ENCODE measurements at places on chromosomes 7 and 10.

DNA sequence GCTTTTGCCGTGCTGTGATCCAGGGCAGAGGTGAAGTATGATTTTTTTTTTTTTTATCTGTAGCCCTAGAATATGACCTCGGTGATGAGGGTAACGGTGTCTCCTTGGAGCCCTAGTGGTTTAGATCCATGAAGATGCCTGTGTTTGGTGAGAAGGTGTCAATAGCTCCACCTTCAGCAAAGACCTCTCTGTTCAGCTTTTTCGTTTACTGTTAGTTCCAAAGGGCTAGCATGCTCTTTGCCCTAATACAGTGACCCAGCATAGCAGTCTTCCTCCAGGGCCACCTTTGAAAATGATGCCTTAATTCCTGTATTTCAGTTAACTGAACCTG, 746 bp upstream of the MRPS16 start:
- peak overlapping the region; percentile 88 for H3K27ac ChIP-seq
- DNase-seq: no peak
- H3K4me1 ChIP-seq: peaks cover under 1% of the 10 kb centered on the region

GRCh38 chr7:124263232-124263827, 230.5 kb upstream of the TMEM229A start:
- H3K36me3 ChIP-seq: no peaks in the 10 kb centered on the region
- 0 out of 2 replicates have a peak, but pooled peaks cover 4% of the 10 kb centered on the region for H3K27me3 ChIP-seq
- no peak overlapping the region for H3K27ac ChIP-seq
- H3K4me3 ChIP-seq: no peak overlapping the region
- no peak for DNase-seq
- no peaks in the 10 kb centered on the region for H3K4me1 ChIP-seq

GRCh38 chr7:99024066-99024465, 119.8 kb downstream of the SMURF1 start:
- H3K27ac ChIP-seq: no peak overlapping the region
- H3K4me3 ChIP-seq: no peak overlapping the region

GRCh38 chr7:1843271-1843861, 173.3 kb downstream of the ELFN1 start:
- peaks cover 27% of the 10 kb centered on the region for H3K4me1 ChIP-seq
- peak; percentile 86 for DNase-seq
- H3K36me3 ChIP-seq: no peaks in the 10 kb centered on the region
- no peaks in the 10 kb centered on the region for H3K27me3 ChIP-seq

DNA sequence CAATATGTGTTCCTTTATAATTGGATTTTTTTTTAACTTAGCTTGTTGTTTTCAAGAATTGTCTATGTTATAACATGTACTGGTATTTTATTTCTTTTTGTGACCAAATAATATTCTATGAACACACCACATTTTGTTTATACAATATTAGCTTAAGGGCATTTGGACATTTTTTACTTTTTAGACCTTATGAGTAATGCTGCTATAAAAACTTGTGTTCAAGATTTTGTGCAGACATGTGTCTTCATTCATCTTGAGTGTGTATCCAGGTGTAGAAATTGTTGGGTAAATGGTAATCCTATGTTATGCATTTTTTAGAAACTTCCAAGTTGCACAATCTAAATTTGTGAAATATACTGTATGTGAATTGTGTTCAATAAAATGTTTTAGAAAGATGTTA, 936.7 kb downstream of the CCSER2 start:
- H3K36me3 ChIP-seq: no peaks in the 10 kb centered on the region
- no peak overlapping the region for H3K27ac ChIP-seq
- H3K27me3 ChIP-seq: no peaks in the 10 kb centered on the region
- no peak overlapping the region for H3K4me3 ChIP-seq
- no peak for DNase-seq

GRCh38 chr10:97898429-97898828, 48.8 kb downstream of the GOLGA7B start:
- DNase-seq: no peak
- peaks cover 18% of the 10 kb centered on the region for H3K27me3 ChIP-seq
- H3K4me3 ChIP-seq: no peak overlapping the region
- no peaks in the 10 kb centered on the region for H3K36me3 ChIP-seq
- H3K27ac ChIP-seq: no peak overlapping the region

GRCh38 chr7:44891372-44891771, 6.0 kb upstream of the PURB start:
- H3K4me3 ChIP-seq: no peak overlapping the region
- peaks cover 94% of the 10 kb centered on the region for H3K4me1 ChIP-seq
- peak; percentile 15 for DNase-seq
- H3K36me3 ChIP-seq: no peaks in the 10 kb centered on the region
- H3K27me3 ChIP-seq: no peaks in the 10 kb centered on the region

DNA sequence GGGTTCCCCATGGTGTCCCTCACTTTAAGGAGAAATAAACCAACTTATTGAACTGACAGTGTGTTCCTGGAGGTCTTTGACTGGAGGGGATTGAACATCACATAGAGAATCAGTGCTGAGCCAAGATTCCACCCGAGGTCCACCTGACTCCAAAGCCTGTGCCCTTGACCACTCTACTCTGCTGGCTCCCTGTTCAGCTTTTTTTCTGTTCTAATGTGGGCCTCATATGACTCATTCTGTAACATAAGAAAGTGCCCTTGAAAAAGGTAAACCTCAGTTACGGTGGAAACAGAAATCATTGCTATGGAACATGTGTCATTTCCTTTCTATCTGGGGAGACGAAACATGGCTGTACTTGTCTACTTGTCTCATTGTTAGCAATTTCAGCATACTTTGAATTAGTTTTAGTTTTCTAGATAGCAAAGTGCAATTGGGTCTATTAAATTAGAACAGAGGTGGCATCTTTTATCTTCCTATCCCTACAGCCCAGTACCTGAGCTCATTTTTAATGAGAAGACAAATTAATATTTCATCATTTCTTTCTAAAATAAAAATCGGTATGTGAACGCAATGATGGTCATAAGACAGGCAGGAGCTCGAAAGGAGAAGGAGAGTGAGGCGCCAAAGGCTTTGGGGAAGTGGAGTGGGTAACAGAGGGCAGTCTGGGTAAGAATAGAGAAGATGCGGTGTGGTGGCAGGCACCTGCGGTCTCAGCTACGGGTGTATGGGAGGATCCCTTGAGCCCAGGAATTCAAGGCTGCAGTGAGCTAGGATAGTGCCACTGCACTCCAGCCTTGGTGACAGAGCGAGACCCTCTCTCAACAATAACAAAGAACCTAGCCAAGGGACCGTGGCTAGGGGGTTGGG, 1.5 kb downstream of the GSDME start:
- H3K4me3 ChIP-seq: peak overlapping the region; percentile 78
- H3K36me3 ChIP-seq: no peaks in the 10 kb centered on the region
- no peaks in the 10 kb centered on the region for H3K27me3 ChIP-seq
- DNase-seq: peak; percentile 23
- H3K4me1 ChIP-seq: peaks cover 17% of the 10 kb centered on the region

- no peaks in the 10 kb centered on the region for H3K36me3 ChIP-seq
- H3K27ac ChIP-seq: no peak overlapping the region
- no peaks in the 10 kb centered on the region for H3K27me3 ChIP-seq
- DNase-seq: no peak
Measured at GRCh38 chr7:122532406-122533269, 166.3 kb downstream of the RNF133 start.

DNA sequence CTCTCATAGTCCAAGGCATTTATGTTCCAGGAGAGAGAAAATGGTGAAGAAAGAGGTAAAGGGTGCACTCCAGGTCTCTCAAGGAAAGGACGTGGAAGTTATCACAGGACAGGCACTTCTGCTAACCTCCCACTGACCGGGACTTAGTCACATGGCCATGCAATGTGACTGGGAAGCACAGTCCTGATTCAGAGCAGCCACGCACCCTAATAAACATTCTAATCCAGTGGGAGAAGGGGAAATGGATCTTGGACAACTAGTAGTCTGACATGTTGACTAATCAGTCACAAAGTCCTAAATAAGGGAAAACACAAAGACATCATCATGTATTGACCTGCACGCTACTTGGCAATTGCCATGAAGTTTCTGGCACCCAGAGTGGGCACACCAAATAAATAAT, 417.5 kb upstream of the ZMIZ1 start:
- no peaks in the 10 kb centered on the region for H3K4me1 ChIP-seq
- H3K27me3 ChIP-seq: no peaks in the 10 kb centered on the region
- no peak for DNase-seq
- H3K4me3 ChIP-seq: no peak overlapping the region
- no peaks in the 10 kb centered on the region for H3K36me3 ChIP-seq
- H3K27ac ChIP-seq: no peak overlapping the region

- no peak overlapping the region for H3K4me3 ChIP-seq
- H3K4me1 ChIP-seq: no peaks in the 10 kb centered on the region
- H3K27ac ChIP-seq: no peak overlapping the region
- no peaks in the 10 kb centered on the region for H3K27me3 ChIP-seq
- peaks cover 8% of the 10 kb centered on the region for H3K36me3 ChIP-seq
Measured at GRCh38 chr7:5320802-5321396, 38.2 kb downstream of the SLC29A4 start.

DNA sequence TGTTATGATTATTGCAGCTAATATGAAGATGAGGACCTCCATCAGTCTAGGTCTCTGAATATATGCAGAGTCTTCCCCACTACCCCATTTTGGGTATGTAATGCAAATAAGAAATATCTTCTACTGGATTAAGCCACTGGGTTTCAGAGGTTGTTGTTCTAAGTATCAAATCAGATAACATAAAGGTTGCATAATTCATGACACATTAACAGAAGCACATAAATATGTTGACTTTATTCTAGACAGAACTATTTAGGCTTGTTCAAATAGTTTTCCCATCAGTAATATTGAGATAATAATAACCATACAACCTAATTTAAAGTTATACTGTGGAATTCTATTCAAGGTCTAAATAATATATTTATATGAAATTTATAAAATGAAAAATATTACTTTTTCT, 157.1 kb downstream of the ETV1 start:
- no peak overlapping the region for H3K4me3 ChIP-seq
- no peaks in the 10 kb centered on the region for H3K27me3 ChIP-seq
- H3K27ac ChIP-seq: no peak overlapping the region

- peaks cover 12% of the 10 kb centered on the region for H3K4me1 ChIP-seq
- DNase-seq: no peak
- H3K27me3 ChIP-seq: no peaks in the 10 kb centered on the region
- H3K4me3 ChIP-seq: no peak overlapping the region
Measured at GRCh38 chr7:18996583-18996982, 120.9 kb downstream of the TWIST1 start.

DNA sequence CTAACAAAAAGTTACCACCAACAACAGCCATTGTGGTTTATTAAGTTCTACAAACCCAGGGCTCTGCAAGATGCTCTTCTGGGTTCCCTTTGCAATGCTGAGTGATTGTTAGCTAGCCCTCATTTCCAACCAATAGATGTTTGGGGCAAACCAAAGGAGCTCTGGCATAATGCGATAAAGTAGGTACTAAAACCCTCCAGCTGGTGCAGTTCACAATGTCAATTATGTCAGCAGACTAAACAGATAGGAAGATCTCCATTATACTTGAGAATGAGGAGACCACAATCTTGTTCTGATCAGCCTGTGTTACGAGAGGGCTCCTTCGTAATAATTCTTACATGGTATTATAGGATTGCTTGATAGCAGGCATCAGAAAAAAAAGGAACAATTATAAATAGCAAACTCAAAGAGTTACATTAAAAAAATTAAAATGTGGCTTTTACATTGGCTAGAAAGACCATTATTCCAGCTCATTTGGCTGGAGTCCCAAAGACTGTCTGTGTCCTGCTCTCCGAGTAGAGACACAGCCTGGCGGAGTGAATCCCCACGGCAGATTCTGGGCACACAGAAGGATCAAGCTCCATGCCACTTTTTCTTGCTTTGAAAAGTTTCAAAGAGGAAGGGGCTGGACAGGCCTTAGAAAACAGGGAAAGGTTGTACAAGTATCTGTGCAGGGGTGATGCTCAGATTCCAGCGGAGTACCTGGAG, 93.8 kb downstream of the ZRANB1 start:
- H3K4me1 ChIP-seq: peaks cover 18% of the 10 kb centered on the region
- no peaks in the 10 kb centered on the region for H3K27me3 ChIP-seq
- H3K4me3 ChIP-seq: no peak overlapping the region
- no peak for DNase-seq
- H3K36me3 ChIP-seq: peaks cover 2% of the 10 kb centered on the region
- H3K27ac ChIP-seq: no peak overlapping the region

- no peak overlapping the region for H3K4me3 ChIP-seq
- no peaks in the 10 kb centered on the region for H3K27me3 ChIP-seq
Measured at GRCh38 chr7:3244241-3244814, 56.7 kb upstream of the SDK1 start.

GRCh38 chr10:1149793-1150637, 93.8 kb downstream of the WDR37 start:
- no peaks in the 10 kb centered on the region for H3K4me1 ChIP-seq
- H3K4me3 ChIP-seq: no peak overlapping the region
- no peaks in the 10 kb centered on the region for H3K27me3 ChIP-seq
- no peak for DNase-seq

DNA sequence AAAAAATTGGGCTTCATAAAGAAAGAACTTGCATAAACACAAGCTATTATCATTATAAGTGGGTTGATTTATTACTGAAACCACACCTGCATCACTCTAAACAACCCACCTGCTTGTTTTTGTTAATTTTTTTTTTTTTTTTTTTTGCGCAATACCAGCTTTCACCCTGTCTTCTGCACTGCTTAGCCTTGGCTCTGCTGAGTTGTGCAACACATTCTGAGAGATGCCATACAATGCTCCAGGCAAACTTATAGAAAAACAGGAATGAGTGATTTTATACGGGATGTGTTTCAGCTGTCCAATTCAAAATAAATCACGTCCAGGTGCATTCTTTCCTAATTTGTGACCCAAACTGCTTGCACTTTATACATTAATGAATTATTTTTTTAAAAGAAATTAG, 923.6 kb downstream of the GATA3 start:
- no peak overlapping the region for H3K4me3 ChIP-seq
- no peak for DNase-seq
- H3K27me3 ChIP-seq: no peaks in the 10 kb centered on the region
- no peaks in the 10 kb centered on the region for H3K4me1 ChIP-seq

GRCh38 chr10:114881901-114882300, 56.1 kb upstream of the TRUB1 start:
- H3K27me3 ChIP-seq: no peaks in the 10 kb centered on the region
- no peaks in the 10 kb centered on the region for H3K36me3 ChIP-seq
- no peak for DNase-seq
- H3K4me1 ChIP-seq: no peaks in the 10 kb centered on the region
- H3K27ac ChIP-seq: no peak overlapping the region

DNA sequence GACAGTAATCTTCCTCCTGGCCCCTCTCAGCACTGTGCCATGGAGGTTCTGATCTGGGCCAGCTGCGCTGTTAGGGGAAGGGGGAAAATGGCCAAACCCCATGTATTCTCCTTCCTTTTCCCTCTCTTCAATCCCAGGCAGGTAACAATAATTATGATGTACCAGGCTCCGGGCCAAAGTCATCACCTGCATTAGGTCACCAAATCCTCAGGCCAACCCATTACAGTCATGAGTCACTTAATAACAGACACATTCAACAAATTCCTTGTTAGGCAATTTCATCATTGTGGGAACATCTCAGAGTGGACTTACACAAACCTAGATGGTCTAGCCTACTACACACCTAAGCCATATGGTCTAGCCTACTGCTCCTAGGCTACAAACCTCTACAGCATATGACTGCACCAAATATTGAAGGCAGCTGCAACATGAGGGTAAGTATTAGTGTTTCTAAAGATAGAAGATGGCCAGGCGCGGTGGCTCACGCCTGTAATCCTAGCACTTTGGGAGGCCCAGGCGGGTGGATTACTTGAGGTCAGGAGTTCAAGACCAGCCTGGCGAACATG, 2.2 kb upstream of the HSPB1 start:
- H3K36me3 ChIP-seq: peaks cover 4% of the 10 kb centered on the region
- peak; percentile 54 for DNase-seq
- H3K27me3 ChIP-seq: 0 out of 2 replicates have a peak, but pooled peaks cover 4% of the 10 kb centered on the region
- H3K4me1 ChIP-seq: peaks cover 15% of the 10 kb centered on the region

GRCh38 chr7:85714951-85715350, 528.1 kb upstream of the SEMA3D start:
- H3K27me3 ChIP-seq: no peaks in the 10 kb centered on the region
- H3K4me3 ChIP-seq: no peak overlapping the region
- no peak for DNase-seq
- no peak overlapping the region for H3K27ac ChIP-seq
- H3K36me3 ChIP-seq: no peaks in the 10 kb centered on the region
